Stimulated activated CD4-positive, alpha-beta T cell treated with anti-CD3 and anti-CD28 coated beads, Interleukin-4, amount 100 ng/mL, for 24 hours (primary cell): ENCODE measurements at places on chromosomes 2 and 18.

DNA sequence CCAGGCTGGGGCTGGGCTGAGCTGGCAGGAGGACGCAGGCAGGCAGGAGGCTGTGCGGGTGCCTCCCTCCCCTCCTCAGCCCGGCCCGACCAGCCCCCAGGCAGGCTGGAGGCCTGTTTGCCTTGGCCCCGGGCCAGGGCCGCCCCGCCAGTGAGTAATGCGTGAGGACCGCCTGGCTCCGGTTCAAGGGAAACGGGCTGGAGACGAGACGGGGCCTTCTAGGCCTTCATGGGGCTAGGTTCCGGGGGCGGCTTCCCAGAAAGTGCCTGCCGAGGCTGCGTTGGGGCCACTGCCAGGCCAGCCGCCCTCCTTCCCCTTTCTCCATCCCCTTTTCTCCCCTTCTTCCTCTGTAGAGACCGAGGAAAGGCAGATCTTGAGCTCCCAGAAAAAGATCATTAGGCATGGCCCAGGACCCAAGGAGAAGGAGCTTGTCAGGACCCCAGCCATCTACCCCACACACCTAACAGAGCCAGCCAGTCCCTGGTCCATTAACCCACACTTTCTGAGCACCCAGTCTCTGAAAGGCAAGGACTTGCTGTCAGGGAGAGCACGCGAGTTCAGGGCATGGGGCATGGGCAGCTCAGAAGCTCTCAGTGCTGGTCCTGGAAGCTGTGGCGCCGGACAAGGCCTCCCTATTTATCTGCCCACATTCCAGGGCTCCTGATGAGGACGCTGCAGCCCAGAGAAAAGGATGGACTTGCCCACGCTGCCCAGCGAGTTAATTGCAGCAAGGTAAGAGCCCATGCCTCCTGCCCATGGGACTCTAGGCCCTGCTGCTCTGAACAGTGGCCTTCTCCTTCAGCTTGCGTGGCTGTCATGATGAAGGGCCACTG, 48.5 kb downstream of the SMAD7 start:
- DNase-seq = no peak

DNA sequence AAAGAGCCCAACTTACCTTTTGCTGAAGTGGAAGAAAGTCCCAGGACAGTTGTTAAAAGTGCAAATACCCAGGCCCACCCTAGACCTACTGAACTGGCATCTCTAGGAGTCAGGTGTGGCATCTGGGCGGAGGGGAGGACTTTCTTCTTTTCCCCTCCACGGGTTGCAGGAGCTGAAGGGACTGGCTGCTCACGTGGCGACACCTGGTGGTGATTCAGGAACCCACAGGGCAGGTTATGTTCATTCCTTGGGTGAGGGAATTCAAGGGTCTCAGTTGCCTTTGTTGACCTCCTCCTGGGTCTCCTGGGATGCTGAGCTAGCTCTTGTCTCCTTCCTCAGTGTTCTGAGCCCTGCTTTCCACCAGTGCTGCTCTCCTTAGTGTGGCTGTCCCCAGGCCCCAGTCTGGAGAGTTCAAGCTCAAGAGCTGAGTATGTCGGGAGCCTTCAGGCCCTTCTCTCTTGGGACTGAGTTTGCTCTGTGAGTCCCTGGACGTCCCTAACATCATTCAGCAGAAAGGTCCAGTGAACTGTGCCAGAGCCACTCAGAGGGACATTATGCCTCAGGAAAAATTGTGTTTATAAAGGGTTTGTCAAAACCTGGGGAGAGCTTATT, 56.9 kb downstream of the DYSF start:
- DNase-seq = peak; percentile 77

- no peak for DNase-seq
These were observed 204.9 kb downstream of the PID1 start for GRCh38 chr2:229066121-229066715.

DNA sequence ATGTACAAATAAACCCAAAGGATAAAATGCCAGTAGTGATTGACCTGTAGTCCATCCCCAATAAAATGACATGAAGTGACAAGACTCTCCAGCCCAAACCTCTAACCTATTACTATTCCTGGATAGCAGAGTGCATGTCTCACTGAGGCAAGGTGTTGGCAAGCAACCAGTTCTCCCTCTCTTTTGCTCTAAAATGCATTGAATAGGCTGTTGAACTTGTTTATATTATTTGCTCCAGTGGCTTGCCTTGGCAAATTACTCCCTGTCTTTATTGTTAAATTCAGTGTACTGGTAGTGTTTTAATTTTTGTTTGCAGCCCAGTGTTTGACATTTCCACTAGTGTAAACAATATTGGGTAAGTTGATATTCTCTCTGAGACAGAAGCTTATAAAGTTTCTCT, 70.5 kb downstream of the CSRNP3 start:
- no peak for DNase-seq

GRCh38 chr2:210561475-210561874, 5.1 kb downstream of the CPS1 start:
- DNase-seq = no peak

DNA sequence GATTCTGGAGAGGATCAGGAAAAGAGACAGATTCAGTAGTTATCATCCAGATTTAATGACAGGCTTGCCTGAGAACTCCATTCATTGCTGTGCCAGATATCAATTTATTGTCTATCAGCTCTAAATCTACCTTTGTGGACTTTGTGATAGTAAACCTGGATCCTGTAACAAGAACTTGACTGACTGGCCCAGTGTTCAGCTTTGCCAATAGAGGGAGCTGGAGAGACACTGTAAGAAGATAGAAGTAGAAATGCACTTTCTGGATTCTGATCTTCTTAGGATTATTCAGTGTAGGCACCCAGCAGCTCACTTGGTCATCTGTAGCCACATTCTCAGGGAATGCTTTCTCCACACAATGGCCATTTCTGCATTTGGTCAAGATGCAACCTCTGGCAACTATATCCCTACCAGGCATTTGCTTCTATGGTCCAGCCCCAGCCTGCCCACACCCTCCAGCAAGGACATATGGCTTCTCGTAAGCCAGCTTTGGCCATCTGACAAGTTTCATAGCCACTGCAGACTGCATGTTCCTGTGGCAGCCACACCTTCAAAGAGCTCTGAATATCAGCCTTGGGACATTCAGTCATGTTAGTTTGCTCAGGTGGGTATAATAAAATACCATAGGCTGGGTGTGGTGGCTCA, 6.1 kb upstream of the SERPINB8 start:
- peak; percentile 47 for DNase-seq

- no peak for DNase-seq
These were observed 109.1 kb downstream of the CABLES1 start for GRCh38 chr18:23244401-23244800.

DNA sequence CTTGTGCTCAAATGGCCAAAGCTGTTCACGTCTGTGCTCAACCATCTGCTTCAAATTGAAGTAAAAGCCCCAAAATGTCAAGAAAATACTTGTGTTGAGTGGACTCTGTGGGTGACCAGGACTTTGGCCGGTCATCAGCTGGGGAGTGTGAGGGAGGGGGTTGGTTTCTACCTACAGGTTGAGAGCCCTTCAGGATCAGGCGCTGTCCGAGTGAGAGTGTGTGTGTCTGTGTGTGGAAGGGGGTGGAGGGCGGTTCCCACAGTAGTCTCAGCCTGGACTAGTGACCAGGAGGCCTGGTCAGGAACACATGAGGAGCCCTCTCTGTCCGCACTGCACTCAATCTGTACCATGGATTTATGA, 34.2 kb downstream of the ATOH8 start:
- no peak for DNase-seq

DNA sequence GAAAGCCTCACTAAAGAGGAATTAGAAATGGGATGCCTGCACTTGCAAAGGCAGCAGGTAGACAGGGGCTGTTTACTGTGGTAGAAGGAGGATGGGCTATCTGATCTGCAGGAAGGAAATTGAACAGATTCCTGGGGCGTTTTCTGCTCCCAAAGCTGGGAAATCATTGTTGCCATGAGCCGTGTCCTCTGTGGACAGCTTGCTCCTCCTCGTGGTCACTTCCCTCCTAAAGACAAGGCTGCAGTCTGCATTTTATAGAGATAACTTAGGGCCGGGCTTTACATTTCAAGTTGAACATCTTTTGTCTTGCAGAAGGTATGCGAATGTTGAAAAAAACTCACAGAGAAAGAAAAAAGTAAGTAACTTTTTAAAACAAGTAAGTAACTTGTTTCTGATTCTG, 50.9 kb downstream of the DCDC2C start:
- no peak for DNase-seq

DNA sequence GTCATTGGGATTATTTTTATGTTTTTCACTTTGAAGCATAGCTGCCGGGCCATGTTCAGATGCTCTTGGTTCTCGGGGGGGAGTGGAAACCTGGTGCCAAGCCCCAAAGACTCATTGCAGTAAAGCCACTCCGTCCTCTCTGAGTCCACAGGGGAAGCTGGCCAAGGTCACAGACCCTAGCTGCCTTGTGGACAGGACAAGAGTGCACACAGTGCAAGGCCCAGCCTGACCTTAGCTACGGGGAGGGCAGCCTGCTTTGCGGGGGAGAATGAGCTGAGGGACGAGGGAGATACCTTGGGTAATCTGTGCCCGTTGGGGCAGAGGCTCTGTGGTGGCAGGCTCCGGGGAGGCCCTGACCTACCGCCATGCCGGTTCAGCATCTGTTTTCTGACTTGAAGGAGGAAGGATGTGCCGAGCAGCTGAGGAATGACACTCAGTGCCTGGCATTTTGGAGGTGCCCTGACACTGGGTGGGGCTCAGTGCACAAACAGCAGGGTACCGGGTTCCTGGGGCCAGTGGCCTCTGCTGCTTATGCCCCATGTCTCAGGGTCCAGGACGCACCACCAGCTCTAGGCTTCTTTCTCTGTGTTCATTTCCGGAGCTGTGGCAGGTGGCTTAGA, 87.2 kb downstream of the STPG4 start:
- DNase-seq = no peak

DNA sequence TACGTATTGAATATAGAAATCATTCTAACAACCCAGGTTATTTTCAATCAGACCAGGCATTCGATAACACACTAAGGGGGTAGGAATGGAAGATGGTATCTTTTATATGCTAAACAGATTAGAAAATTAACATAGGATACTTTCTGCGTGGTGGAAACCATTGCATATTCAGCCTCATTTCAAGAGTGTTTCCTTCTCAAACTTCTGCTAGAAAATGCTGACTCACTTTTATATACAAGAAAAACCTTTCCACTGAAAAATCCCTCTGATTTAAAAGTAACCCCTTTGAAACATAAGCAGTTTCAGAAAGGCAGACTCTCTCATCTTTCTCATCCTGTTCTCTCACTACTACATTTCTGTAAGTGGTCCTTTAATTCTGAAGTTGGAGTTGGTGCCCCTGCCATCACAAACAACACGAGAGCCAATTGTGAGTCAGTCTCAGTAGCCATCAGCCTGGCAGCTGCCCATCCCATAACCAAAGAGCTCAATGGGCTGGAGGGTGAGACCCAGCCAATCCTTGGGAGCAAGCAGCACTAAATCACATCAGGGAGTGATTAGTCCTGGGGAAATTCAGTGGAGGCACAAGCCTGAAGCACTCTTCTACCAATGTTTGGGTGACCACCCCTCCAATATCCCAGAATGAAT, 343.1 kb downstream of the CELF4 start:
- no peak for DNase-seq

- DNase-seq = no peak
These were observed 7.6 kb upstream of the UXS1 start for GRCh38 chr2:106201661-106202060.

DNA sequence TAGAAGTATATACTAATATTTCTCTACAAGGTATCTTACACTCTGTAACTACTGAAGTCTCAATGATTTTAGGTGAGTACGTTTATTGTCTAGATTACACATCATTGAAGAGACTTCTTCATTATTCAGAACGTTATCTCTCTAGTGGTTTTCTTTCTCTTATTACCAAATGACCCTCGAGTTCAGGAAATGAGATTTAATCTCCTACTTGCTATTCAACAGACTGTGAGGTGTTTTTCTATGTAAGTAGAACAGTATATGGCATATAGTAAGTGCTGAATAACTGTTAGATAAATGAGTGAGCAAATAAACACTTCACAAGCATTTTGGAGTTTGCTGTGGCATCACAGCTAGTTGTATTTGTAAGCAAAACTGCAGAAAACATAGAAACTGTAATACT, 947.2 kb upstream of the SLC39A10 start:
- no peak for DNase-seq

GRCh38 chr2:28369358-28369757, 23.3 kb upstream of the FOSL2 start:
- no peak for DNase-seq

- no peak for DNase-seq
These were observed 121.1 kb downstream of the SETBP1 start for GRCh38 chr18:44801781-44802180.

DNA sequence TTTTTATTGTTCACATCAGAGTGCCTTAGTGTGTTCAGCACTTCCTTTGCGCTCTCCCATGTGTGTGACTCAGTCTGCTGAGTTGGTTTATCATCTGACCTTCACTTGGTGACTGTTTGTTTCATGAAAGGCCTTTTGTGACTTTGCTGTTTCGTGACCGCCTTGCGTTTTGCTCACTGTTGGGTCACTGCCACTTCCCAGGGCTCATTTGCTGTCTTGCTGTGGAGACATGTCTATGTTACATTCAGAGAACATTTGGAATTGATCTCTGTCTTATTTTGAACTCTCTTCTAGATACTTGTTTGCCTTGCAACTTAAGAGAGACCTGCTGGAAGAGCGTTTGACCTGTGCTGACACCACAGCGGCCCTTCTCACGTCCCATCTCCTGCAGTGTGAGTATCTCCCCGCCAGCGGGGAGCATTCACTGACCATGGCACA, 54.7 kb downstream of the FARP2 start:
- no peak for DNase-seq

GRCh38 chr2:163794635-163795034, 58.8 kb upstream of the FIGN start:
- DNase-seq = no peak

DNA sequence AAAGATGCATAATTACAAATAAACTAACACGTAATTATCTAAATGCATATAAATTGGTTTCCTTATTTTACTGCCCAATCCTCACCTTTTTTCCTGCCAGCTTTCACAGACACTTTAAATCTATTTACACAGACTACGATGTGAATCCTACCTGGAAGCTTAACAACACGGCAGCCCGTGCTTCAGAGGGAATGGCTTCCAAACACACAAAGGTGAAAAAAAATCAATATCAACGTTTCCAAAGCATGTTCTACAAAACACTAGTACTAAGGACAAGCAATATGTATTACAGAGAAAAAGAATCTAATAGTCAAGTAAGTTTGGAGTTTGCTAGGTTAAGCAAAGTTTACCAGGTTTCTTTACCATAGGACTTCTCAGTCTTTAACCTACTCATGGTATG, 4.4 kb downstream of the MAP4K3 start:
- DNase-seq = no peak

DNA sequence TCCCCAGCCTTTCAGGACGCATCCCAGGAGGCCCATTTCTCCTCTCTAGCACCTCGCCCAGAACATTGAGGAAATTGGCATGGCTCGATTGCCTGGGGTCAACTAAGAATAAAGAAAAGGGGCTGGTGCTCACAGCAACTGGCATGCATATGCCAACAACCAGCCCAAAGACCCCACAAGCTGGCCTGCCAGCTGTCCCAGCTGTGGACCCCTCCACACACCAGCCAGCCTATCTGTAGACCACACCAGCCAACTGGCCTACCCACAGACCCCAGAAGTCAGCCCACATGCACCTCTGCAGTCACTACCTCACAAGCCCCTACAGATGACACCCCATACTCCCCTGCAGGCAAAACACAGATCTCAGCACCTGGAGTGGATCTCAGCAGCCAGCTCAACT, 123.8 kb upstream of the ID2 start:
- no peak for DNase-seq

GRCh38 chr18:770583-770961, 41.5 kb downstream of the YES1 start:
- no peak for DNase-seq

- DNase-seq = no peak
These were observed 585.0 kb upstream of the CHAC2 start for GRCh38 chr2:53182601-53183000.
